Suppressor macrophage (primary cell): ENCODE measurements at places on chromosomes 13 and 19.

GRCh38 chr13:27774651-27775050 is 17.6 kb upstream of the GSX1 start:
- peak; percentile 10 for DNase-seq

GRCh38 chr13:99208185-99208584 is 7.5 kb downstream of the UBAC2 start:
- no peak for DNase-seq

DNA sequence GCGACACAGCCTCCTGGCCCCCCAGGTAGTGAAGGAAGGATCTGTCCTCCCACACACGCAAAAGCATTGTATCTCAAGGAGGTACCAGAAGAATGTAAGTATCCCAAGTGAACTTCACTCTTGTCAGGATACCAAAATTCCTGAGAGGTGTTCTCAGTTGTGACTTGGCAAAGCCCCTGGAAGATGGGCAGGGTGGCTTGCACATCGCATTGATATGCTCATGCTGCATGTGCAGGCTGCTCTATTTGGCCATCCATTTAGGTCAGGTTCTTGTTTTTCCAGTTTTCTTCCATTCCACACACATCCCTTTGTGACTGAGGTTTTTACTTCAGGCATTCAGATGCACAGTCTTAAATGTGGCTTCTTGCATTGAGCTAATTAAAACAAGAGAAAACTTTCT is 382.8 kb downstream of the FOXO1 start:
- no peak for DNase-seq

DNA sequence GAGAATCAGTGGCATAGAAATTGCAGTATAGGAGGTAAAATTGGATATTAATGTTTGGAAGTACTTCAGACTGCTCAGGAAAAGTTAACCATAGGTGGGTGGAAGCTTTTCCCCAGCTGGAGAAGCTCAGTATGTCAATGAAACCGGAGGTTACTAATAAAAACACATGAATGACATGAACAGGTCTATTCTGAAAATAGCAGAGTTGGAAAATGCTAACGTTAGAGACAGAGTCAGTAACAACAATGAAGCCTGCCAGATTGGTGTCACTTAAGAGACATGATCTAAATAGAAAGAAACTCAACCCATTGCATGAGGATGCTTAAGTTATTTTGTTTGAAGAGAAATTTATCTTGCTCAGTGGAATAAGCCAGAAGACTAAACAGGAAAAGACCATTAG is 364.5 kb downstream of the DNAJC15 start:
- no peak for DNase-seq

DNA sequence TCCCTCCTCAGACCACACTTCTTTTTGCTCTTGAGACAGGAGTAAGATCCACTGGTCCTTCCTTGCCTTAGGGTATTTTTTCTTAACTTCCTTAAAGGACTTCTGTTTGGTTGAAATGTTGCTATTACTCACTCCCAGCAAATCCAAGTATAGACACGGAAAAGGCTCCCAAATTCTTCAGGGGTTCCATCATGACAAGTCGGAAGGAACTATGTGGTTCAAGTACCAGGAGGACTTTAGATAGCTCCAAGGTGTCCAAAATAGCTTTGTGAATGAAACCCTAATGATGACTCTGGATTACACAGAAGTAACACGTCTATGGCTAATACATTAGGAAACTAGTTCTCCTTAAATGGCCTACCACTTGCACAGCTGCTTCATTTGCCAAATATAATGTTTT is 238.7 kb downstream of the KCTD12 start:
- no peak for DNase-seq

DNA sequence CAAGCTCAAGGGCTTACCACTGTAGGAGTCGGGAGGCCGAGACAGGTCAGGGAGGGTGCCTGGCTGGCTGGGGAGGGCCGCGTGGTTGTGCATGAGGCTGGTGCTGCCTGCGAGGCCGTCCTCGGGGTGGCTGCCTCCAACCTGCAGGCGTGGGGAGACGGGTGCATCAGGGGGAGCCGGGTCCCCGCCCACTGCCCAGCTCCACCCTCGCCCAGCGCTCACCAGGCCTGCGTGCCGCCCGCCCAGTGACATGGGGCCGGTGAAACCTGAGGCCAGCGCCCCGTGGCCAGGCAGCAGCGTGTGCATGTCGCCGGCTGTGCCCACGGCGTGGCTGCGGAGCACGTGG is 13.8 kb upstream of the UQCR11 start:
- DNase-seq: no peak

DNA sequence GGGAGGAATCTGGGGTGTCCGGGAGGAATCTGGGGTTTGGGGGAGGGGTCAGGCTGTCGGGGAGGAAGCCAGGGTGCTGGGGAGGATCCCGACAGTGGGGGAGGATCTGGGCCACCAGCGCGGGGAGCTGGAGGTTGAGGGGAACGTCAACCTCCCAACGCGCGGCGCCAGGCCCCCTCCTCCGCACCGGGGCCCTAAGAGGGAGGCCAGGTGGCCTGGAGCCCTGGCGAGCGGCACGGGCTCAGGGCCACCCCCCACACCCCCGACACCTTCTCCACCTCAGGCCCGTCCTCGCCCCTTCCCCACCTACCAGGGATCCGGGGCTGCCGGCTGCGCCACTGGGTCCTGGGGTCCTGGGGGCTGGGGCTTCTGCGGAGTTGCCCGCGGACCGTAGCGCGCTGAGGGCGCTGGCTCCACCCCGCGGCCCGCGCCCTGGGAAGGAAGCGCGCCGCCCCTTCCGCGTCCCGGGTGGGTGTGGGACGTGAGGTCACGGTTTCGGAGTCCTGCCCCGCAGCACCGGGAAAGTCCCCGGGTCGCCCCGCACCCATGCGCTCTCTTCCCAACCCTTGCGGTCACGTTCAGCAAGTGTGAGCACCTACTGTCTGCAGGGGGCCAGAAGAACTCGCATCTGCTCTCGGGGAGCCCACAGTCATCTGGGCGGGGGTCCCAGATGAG is at the start of gene TICAM1:
TICAM1 (minus strand) TSS at position 409 of the 675 bp plus-strand sequence. CDS start 13,335 bp downstream, outside the sequence.
- DNase-seq: peak; percentile 90

DNA sequence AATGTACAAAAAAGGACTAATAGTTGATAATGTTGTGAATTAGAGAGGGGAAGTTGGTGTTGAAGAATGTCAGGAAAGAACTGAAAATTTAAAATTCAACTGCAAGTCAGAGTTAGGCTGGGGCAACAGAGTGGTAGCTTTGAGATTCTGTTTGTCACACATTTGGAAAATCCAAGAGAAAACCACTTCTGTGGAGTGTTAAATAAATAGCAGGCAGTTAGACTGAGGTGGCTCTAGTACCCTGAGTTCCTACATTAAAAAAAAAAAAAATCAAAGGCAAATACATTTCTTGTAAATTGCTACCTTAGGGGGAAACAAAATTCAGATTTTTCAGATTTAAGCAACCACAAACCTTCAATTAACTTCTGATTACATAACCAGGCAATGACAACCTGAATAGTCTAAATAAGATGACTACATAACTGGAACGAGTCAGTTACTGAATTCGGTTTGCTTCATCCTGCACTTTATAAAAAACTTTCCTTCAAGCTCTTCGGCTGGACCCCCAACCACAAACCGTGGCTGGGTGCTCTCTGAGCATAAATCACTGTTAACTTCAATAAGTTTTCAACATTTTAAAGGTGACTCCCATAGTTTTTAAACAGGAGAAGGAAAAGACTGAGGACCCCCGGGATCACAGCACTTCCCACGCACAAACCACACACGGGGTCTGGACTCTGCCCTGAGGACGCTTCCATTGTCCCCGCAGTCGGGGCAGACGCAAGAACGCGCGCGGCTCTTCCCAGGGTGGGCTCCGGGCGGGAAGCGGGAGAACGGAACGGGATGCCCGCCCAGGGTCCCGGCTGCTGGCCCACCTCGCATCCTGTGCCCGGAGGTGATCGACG is 725 bp downstream of the ZNF682 start:
- no peak for DNase-seq

DNA sequence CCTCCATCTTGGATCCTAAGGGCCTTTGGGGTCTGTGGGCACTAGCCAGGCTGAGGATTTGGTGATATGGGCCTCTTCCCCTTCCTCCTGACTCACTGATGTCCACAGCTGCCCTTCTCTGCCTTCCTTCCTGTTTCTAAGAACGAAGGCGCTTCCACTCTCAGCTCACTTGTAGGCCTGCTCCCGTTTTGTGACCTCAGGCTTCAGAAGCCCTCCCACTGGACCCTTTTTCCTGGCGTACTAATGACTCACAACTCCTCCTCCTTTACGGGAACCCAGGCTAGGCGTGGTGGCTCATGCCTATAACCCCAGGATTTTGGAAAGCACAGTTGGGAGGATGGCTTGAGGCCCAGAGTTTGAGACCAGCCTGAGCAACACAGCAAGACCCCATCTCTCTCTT is 55.6 kb downstream of the TMED1 start:
- peak; percentile 94 for DNase-seq

GRCh38 chr13:74026753-74027152 is 107.5 kb downstream of the KLF12 start:
- DNase-seq: no peak

GRCh38 chr19:540867-541637 is 2.8 kb upstream of the GZMM start:
- DNase-seq: no peak

DNA sequence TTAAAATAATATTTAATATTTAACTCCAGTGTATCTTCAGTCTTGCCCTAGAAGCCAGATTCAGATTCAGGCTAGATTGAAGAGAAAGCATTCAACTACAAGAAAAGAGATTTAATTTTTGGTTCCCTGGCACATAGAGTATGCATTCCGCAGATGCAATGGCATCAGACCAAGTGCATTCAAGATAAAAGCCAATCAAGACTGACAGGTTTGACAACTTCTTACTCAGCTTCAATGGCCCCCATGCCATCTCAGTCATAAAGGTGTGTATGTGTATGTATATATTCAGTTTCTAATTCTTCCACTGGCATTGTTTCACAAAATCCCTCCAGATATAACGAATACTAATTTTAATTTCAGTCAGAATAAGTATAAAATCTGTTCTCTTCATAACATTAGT is 650.8 kb upstream of the GPC6 start:
- no peak for DNase-seq

DNA sequence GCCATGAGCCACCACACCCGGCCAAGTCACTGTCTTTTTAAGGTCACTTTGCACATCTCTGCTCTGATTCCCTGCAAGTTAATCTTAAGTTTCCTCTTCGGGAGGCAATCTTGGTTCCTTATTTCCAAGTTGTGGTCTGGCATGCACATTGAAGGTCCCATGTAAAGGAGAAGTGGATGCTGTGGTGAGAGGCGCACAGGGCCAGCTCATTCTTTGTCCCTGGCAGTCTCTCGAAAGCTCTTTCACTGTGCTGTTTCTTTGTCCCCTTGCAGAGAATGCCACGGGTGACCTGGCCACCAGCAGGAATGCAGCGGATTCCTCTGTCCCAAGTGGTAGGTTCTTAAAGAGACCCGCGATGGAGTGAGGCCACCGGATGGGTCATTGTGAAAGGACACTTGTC is 16.4 kb upstream of the C19orf33 start:
- peak; percentile 83 for DNase-seq

DNA sequence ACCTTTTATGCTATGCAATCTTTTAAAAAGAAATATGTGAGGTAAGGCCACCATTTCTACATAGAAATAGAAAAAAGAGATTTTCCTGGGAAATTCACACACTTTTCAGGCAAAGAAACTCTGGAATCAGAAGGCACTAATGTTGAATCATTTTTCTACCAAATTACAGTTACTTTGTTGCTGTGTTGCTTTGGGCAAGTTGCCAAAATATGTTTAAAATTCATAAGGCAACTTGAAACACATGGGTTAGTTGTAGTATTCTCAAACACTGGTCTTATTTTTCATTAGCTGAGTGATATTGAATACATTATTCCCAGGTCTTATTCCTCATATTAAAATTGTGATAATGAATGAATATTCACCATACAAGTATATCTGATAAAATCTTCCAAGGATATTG is 195.0 kb upstream of the SLITRK1 start:
- DNase-seq: no peak

DNA sequence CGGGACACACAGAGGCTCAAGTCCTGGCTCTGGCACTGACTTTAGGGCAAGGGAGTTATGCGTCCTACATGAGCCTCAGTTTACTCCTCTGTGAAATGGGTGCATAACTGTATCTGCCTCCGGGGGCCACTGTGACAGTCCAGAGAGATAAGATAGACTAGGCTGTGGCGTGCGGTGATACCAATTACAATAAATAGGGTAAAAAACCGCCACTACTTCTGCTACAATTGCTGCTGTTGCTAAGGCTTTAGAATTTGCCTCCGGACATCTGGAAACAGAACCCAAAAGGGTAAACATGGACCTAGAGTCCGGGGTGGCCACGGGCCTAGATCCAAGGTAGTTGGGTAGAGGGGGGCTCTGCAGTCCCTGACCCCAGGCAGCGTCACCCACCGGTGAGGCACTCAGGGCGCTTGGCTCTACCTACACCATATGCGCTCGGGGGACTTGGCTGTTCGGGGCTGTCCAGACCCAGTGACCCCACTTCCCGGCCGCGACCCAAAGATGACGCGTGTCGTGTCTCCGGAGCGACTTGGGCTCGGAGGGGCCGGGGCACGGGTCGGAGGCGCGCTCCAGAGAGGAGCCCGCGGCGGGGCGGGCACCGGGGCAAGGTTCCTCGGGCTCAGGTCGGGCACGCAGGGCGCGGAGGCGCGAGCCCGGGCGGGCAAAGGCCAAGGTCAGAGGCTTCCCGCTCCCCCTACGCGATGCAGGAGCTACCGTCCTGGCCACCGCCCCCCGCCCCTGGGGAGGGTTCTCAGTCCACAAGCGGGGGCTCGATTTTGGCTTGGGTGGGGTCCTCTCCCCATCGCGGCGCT is 1.1 kb downstream of the INSR start:
- no peak for DNase-seq

- no peak for DNase-seq
These were observed 284 bp downstream of the RNF17 start for GRCh38 chr13:24764276-24764630.

- DNase-seq: no peak
These were observed 80.3 kb downstream of the GJA3 start for GRCh38 chr13:20080377-20081164.

DNA sequence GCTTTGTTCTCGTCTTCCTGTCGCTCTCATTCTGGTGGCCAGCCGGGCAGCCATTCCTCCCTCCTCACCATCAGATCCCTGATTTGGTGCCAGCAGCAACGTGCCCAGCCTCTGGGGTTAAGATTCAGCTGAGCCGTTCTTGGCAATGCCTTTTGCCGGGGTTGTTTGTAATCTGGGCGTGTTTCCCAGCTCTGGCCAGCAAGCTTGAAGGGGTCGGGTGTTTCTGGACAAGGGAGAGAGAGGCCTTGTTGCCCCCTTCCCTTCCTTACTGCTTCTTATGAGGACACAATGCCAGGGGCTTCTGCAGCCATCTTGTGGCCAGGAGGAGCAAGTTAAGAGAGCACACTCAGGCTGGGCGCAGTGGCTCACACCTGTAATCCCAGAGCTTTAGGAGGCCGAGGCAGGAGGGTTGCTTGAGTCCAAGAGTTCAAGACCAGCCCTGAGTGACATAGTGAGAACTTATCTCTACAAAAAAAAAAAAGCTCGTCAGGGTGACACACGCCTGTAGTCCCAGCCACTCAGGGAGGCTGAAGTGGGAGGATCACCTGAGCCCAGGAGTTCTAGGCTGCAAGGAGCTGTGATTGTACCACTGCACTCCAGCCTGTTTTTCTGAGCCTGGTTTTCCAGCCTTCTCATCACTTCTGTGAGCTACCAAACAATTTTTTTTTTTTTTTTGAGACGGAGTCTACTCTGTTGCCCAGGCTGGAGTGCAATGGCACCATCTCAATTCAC is 10.7 kb upstream of the CRTC1 start:
- no peak for DNase-seq
